ENCODE measurements at places on chromosomes 3 and 15.

DNA sequence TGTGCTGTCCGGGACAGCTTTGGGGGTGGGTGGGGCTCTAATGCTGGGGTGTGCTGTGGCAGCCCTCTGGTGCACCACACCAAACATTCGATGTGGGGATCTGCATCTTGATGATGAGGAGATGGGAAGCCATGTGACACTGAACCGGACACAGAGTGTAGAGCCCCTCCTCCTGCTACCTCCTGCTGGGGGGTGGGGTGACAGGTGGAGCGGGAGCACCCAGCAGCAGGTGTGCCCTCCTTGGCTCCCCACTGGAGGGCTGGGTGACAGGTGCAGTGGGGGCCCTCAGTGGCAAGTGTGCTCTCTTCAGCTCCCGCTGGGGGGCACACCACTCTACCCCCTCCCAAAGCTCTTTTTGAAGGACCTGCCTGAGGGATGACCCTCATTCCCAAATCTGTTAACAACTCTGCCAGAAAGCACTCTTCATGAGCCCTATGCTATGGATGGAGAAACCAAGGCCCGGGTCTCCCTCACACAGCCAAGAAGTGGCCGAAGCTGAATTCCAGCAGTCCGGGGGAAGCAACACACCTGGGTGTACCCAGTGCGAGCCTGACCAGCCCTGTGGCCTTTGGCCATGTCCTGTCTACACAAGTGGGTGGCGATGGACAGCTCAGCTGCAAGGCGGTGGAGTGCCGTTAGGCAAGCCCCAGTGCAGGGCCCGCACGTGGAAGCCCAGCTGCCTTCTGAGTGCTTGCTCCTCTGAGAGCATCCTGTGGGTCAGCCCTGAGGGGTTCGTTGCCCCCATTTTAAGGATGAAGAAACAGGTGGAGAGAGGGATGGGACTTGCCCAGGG is 609 bp upstream of the UROC1 start:
- DNase-seq: no peak

DNA sequence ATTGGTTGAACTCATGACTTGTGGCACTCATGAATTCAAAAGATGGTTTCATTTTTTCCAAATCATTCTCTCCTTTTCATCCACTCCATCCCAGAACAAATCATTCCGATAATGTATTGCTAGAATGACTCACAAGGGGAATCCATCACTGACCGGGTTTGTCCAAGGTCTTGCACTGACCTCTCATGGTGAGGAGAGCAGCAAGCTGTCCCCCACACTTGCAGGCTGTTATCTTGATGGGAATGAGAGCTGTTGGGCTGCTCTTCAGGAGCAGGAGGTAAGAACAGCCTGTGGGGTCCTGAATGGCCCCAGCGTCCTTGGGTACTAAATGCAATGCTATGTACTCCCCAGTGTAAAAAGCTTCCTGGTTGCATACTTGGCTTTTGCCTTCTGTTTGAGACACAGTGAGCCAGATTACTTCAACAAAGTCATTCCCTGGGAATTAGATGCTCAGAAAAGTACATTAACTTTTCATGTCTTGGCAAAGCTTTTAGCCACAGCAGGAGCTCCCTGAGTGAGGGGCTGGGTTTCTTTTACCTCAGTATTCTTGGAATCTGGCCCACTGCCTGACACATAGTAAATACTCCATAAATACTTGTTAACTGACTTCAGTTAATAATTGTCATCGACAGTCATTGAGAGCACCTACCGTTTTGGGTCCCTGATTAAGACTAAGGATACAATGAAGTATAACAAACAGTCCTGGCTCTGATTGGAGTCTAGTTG is 24.1 kb downstream of the CCNL1 start:
- no peak for DNase-seq

DNA sequence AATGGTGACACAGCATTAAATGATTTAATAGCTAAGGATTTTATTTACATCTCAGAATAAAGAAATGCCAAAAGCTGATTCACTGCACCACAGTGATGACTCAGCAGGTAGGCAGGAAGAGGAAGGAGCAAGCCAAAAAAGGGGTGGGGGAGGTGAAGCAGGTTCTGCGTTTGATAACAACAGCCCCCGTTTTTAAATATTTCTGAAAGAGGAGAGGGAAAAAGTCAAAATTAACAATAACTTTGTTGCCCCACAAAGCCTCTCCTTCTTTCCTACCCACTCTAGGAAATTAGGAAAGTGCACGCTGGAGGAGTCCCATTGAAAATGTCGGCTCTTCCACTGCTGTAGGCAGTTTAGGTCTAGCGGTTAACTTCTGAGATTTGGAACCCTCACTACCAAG is 9.9 kb upstream of the CCDC54 start:
- no peak for DNase-seq

GRCh38 chr3:190579514-190580137 is 65.7 kb downstream of the IL1RAP start:
- no peak for DNase-seq

DNA sequence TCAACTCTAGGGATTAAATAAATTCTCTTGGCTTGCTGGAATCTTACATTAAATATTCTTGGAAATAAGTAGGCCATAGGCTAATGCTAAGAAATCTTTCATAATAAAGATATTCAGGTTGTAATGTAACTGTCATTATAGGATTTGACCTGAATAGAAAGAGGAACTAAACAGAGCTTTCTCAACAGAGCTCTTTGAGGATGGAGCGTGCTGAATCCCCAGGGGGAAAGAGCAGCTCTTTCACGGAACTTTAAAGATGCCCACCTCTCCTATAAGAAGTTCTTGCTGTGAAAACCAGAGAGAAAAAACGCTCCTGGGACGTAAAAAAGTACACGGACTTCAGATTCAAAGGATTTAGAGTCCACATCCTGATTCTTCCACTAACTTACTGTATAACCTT is 77.9 kb downstream of the NTRK3 start:
- no peak for DNase-seq

Data from stimulated activated CD4-positive, alpha-beta T cell treated with anti-CD3 and anti-CD28 coated beads, Interleukin-12 subunit alpha, Interleukin-12 subunit beta, amount 100 ng/mL, for 24 hours (primary cell).